ENCODE measurements at places on chromosomes 5 and 9.
A peak's percentile ranks its signal among the peaks of the same experiment; 100 is the strongest.

DNA sequence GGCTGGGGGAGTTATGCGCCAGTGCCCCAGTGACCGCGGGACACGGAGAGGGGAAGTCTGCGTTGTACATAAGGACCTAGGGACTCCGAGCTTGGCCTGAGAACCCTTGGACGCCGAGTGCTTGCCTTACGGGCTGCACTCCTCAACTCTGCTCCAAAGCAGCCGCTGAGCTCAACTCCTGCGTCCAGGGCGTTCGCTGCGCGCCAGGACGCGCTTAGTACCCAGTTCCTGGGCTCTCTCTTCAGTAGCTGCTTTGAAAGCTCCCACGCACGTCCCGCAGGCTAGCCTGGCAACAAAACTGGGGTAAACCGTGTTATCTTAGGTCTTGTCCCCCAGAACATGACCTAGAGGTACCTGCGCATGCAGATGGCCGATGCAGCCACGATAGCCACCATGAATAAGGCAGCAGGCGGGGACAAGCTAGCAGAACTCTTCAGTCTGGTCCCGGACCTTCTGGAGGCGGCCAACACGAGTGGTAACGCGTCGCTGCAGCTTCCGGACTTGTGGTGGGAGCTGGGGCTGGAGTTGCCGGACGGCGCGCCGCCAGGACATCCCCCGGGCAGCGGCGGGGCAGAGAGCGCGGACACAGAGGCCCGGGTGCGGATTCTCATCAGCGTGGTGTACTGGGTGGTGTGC is at the start of gene RXFP3:
RXFP3 (plus strand) TSS at position 6 of the 636 bp plus-strand sequence; CDS start at position 361, 355 bp downstream.
- no peak for DNase-seq

- peak; percentile 52 for DNase-seq
Measured at GRCh38 chr5:36690041-36690961, 83.9 kb downstream of the SLC1A3 start.

DNA sequence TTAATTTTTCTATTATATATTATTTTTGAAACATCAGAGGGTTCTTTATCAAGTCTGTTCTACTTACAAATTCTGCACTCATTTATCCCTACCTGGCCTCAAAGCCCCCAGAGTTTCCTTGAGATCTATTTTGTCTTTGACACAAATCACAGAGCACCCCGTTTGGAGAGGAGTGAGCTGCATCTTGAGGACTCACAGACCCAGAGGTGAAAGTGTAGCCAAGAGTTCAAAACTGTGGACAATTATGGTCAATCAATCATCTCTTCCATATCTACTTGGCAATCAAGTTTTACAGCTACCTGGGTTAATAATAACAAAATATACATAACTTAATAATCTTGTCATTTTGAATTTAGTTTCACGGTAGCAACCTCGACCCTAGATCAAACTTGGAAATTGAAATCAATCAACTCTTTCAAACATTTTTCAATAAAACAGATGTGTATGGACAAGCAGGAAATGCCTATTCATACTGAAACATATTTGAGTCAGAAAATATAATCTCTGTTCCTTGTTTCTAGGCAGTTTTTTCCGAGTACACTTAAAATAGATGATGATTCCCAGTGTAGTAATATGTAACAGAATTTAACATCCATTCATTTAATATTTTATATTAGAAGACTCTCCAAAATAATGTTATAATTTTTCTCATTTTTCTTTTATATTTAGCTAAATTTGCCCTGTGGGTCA is 13.7 kb upstream of the SYK start:
- no peak for DNase-seq

GRCh38 chr5:94028001-94028400 is 286.6 kb upstream of the POU5F2 start:
- DNase-seq: no peak

DNA sequence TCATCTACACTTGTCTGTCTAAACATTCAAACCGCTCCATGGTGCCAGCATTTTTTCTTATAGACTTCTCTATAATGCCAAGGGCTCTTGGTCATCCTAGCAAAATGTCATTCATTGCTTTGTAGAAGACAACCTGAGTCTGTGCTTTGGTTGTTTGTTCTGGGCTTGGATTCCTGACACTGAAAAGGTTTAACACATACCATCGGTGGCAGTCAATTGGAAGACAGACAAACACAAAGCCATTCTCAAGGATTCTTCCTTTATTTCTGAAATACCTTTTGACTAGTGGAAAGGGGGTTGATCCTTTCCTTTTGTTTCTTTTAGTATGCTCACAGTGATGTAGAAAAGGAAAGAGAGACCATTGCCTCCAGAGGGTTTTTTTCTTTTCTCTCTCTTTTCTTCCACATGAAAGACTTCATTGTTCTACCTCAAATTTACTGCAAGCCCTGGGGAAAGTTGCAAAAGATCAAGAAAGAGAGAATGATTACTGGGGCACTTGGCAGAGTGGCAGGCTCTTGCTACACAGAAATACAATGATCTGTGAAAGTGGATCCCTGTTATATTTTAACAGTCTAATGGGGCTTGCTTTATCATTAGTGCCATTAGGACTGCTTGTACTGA is 66.4 kb upstream of the TMC1 start:
- no peak for DNase-seq

DNA sequence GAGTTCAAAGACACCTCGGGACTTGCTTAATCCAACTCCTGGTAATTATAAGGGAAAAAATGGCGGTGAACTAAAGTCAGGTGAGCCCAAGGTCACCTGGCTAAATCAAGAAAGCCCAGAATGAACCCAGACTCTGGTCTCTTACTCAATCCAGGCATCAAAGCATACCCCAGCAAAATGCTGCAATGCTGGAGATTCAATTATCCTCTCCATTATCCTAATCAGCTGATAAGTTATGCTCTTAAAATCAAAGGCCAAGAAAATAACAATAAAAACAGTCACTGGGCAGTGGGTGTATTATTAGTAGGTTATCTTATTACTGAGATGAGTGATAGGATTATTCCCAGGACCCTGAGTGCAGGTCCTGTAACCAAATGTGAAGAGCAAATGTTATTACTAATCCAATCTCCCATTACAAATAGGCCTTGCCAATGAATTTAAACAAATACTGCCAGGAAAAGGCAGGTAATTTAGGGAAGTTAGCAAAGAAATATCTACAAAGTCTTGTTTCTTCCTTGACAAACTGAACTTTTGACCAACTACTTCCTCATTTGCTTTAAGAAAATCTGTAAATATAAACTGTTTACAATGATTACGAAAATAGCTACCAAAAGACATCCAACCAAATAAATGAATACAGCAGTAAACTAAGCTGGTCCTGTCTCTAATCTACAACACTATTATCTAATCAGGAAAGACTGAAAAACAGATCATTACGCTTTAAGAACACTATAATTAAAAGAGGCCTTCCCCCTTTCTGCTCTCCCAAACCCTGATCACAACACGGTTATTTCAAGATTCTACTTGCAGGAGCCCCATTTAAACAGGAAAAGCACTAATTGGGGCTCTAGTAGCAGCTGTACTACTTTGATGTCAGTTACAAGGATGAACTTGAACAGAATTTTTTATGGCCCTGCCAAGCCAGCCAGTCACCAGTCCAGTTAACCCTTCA is 103.2 kb downstream of the MED27 start:
- no peak for DNase-seq

DNA sequence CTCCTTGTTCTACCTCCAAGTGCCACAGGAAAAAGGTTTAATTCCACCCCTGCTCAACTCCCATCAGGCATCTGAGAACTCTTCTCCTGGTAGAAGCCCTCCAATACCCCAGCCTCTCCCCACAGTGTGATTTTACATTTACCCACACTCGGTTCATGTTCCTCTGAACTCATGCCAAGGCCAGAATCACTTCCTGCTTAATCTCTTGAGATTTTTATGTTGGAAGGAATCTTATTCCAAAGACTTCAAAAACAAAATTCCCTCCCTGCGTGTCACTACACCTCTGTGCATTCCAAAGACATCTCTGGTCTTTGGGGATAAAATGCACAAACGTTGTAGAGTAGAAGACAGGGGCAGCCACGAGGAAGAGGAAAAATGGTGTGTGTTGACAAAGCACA is 186.8 kb downstream of the ACTL7B start:
- no peak for DNase-seq

- DNase-seq: no peak
Measured at GRCh38 chr9:136977649-136978072, 357 bp downstream of the PTGDS start.

DNA sequence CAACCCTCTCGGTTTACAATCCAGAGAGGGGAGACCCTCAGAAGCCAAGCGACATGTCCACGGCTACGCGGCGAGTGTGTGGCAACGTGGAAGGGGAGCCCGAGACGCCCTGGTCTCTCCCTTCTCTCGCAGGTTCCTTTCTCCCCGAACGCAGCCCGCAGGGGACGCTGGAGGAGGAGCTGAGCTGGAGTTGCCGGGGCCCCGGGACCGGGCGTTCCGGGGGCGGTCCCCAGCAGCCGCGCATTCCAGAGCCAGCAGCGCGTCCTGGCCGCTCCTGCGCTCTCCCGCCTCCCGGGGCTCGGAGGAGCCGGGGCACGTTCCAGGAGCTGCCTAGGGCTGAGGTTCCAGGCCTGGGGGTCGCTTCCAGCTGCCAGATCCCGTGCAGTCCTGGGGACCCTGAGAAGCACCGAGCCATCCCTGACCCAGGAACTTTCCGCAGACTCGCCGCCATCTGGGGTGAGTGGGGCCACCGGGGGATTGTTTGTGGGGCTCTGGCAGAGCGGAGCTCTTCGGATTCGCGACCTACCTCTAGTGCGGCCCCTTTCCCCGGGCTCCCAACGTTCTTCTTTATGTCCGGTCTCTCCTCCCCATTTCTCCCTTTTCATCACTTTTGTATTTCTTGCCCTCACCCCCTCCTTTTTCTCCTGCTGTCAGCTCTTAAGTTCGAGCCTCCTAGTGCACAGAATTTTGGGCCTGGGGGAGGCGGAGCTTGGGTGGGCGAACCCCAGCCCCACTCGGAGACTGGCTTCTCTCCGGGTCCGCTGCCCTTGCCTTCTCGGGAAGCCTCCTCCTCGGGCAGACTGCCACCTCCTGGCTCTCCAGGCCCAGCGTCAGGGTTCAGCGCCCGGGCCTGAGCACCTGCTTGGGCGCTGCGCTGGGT is at the start of gene SMIM3:
SMIM3 (plus strand) TSS at position 241 of the 880 bp plus-strand sequence. CDS start 16,684 bp downstream, outside the sequence.
- DNase-seq: peak; percentile 56

GRCh38 chr5:134113363-134113889 is 1.1 kb upstream of the TCF7 start:
- DNase-seq: no peak

- no peak for DNase-seq
Measured at GRCh38 chr5:88661806-88662207, 221.2 kb downstream of the MEF2C start.

DNA sequence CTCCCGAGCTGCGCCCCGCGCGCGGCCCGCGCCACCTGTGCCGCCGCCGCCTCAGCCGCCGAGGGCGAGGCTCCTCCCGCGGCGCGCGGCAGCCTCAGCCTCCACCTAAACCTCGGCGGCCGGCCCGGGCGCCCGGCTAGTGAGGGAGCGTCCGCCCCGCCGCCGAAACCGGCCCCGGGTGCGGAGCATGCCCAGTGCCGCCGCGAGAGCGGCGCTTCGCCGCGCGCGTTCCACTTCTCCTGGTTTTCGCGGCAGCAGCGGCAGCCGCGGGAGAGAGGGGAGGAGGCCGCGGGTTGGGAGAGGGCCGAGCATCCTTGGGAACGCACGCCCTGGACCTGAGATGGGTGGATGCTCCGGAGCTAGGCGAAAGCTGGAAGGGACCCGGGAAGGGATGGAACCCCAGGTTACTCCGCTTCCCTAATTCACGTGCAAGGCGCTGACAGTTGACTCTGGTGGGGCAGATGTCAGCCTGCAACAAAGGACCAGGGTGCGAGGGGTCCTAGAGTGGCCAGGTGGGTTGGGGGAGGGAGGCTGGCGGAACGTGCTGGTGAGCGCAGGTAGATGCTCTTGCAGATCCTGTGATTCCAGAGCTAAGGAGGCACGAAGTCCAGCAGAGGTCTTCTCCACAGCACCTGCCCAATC is at the start of gene CTNND2:
CTNND2 (minus strand) TSS at position 182 of the 642 bp plus-strand sequence. CDS start 593 bp downstream, outside the sequence.
- DNase-seq: no peak

DNA sequence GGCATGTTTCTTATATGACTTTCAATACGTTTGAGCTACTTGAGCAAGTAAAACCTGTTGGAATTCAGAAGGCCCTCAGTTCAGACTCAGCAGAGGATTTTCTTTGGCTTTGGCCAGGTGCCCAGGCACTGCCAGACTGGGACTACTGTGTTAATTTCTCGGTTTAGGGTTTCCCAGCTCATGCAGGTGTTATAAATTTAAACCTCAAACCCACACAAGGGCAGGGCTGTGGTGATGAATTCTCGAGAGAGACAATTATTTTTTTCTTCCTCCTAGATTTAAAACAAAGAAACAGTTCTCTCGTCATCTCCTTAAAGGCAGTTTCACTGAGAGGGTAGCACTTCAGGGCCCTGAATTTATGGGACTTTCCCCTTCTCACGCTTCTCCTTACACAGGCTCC is 406.0 kb upstream of the PIK3R1 start:
- no peak for DNase-seq

DNA sequence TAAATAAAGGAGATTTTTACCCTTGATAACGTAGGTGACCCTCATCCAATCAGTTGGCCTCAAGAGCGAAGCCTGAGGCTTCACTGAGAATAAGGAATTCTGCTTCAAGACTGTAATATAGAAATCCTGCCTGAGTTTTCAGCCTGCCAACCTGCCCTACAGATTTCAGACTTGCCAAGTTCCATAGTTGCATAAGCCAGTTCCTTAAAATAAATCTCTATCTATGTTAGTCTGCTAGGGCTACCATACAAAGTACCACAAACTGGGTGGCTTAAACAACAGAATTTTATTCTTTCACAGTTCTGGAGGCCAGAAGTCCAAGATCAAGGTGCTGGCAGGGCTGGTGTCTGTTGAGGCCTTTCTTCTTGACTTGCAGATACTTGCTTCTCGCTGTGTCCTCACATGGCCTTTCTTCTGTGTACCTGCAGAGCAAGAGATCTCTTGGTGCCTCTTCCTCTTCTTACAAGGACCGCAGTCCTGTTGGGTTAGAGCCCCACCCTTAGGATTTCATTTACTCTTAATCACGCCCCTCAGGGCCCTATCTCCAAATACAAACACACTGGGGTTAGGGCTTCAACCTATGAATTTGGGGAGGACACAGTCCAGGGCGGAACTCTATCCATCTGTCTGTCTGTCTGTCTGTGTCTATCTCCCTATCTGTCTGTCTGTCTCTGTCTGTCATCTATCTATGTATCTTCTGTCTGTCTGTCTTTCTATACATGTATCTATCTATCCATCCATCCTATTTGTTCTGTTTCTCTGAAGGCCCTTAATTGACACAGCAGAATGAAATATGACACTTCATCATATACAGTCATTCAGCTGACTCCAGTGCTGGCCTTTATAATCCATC is 17.0 kb upstream of the CMBL start:
- no peak for DNase-seq

- no peak for DNase-seq
Measured at GRCh38 chr5:5340206-5340729, 82.2 kb upstream of the ICE1 start.

- DNase-seq: no peak
Measured at GRCh38 chr9:107739601-107740082, 250.1 kb upstream of the KLF4 start.

DNA sequence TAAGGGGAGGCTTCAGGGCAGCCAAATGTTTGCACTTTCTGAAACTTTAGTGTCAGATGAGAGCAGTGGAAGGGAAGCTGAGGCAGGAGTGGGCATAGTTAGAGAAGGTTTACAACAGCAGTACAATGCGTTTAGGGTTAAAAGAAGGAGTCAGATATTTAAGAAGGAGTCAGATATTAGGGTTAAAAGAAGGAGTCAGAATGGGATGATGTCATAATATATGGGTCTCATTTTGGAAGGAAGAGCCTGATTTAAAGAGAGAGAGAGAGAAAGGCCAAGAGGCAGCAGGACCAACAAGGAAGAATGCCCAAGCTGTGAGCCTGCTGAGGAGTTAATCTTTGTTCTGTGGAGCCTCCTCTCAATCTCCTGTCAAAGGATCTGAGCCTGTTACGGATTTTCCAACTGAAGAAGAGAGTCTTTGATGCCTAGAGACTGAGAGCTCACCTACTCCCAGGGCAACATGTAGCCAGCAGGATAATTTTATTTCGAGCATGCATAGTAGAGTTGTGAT is 9.5 kb downstream of the ISL1 start:
- no peak for DNase-seq
